Effector CD4-positive, alpha-beta T cell (primary cell): ENCODE measurements at places on chromosomes 6 and 20.

GRCh38 chr20:5741089-5741488, 9.1 kb upstream of the SHLD1 start:
- DNase-seq = no peak

DNA sequence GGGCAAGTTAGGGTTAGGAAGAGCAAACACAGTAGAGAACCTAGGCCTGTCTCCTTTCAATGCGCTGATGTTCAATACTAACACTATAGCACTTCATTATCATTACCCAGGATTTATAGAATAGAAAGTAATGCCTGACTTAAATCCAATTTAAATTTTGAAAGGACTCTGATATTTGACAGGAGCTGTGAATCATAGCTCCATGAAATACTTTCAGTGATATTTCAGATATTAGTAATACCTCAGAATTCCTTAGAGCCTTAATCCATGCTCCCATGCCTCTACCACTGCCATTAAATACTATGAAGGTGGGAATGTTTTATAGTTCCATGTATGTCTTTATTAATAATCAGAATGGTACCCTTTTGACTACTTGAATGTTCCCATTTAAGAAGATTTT, 530.2 kb downstream of the BCKDHB start:
- DNase-seq = no peak

DNA sequence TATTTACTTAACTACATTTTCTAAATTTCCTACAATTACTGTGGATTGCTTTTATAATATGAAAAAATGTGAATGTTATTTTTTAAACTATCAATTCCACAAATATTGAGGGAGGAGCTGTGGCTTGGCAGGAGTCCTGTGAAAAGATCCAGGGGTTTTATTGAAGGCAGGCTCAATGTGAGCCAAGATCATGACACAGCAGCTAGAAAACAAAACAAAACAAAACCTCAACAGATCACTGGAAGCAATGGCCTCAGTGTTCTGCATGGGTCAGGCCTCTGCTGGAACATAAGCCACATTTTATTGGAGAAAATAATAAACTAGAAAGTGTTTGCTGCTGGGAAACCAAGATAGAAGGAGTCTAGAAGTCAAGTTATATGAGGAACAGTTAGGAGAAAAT, 19.4 kb upstream of the RCAN2 start:
- no peak for DNase-seq

DNA sequence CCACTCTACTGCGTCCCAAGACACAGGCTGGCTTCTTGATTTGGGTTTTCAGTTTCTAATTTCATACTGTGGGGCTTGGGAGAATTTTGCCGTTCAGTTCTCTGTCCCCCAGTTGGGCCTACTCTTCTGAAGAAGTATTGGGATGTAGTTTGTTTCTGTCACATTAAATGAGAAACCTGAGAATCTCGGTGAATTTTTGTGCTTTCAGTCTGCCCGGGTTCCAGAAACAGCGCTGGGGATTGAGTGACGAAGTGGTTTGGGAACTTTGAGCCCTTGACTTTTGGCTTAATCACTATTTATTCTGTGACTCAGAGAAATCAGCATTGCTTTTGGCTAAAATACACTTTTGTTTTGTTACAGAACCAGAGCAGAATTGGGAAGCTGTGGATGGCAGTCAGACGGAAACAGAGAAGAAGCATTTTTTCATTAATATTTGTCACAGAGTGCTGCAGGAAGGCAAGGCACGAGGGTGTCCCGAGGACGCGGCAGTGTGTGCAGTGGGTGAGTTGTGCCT, 74.0 kb downstream of the IGF2R start:
- DNase-seq = no peak

GRCh38 chr6:54515013-54515412, 206.8 kb downstream of the TINAG start:
- no peak for DNase-seq

- no peak for DNase-seq
These were observed 192.9 kb downstream of the SYNDIG1 start for GRCh38 chr20:24662322-24662721.

DNA sequence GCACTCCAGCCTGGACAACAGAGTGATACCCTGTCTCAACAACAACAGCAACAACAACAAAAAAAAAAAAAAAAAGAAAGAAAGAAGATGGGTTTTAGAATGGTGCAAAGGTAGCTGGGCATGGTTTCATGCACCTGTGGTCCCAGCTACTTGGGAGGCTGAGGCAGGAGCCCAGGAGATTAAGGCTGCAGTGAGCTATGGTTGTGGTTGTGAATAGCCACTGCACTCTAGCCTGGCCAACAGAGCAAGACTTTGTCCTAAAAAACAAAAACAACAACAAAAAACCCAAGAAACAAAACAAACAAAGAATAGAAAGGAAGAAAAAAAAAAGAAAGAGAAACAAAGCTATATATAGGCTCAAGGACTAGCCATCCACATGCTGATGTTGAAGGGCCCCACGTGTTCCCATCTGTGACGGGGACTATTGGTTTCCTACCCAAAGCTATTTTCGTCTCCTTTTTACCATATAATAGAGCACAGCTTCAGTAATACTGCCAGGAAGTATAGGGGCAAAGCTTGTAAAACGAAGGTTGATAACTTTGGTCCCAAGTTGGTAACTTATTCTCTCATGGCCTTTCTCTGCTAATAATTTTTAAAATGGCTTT, 7.9 kb upstream of the EEF1E1 start:
- no peak for DNase-seq

- no peak for DNase-seq
These were observed 2.2 kb downstream of the KCNB1 start for GRCh38 chr20:49480236-49480635.

DNA sequence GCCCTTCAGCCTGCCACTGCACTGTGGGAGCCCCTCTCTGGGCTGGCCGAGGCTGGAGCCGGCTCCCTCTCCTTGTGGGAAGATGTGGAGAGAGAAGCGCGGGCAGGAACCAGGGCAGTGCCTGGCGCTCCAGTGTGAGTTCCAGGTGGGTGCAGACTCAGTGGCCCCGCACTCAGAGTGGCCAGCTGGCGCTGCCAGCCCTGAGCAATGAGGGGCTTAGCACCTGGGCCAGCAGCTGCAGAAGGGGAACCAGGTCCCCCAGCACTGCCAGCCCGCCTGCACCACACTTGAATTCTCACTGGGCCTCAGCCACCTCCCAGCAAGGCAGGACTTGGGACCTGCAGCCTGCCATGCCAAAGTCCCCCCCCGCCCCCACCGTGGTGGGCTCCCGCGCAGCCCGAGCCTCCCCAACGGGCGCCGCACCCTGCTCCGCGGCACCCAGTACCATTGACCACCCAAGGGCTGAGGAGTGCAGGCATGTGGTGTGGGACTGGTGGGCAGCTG, 205.9 kb downstream of the CLVS2 start:
- DNase-seq = no peak
